ENCODE measurements at places on chromosomes 12 and 14.

- no peak for DNase-seq
Measured at GRCh38 chr12:42758806-42759205, 169.3 kb upstream of the PRICKLE1 start.

DNA sequence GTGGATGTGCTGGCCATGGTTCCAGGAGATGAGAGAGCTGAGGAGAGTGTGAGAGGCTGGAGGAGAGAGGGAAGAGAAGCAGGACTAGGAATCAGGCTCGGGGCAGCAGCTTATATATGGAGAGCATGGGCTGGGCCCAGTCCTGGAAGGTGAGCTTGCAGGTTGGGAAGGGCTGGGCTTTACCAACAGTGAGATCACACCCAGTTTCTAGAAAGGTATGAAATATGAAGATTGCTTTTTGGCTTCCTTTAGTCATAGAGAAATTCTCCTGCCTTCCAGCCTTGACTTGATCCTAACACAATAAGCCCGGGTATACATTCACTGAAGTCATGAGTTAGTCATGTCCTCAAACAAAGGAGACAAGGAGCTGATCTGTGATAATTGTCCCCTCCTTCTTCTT, at the start of gene KRT6A:
TSS of gene KRT6A (minus strand) at position 86 of the 400 bp plus-strand sequence. CDS start at position 17, 69 bp downstream.
- no peak for DNase-seq

- DNase-seq = no peak
Measured at GRCh38 chr12:132481345-132481744, 8.6 kb upstream of the FBRSL1 start.

DNA sequence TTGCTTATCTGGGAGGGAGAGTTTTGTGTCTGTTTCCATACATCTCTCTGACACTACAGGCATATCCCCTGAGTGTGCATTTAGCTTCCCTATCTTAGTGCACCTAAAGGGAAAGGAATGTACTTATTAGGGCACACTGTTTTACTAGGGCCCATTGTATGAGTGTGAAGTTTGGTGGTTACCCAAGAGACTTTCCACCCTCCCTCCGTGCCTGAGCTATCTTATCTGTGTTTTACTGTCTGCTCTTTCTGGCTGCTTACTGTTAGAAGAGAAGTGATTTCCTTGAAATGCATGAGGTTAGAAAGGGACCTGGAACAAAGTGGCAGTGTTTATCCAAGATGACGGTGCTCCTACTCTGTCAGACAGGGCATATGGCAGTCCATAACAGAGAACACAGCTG, 8.5 kb upstream of the SVOP start:
- DNase-seq = no peak

DNA sequence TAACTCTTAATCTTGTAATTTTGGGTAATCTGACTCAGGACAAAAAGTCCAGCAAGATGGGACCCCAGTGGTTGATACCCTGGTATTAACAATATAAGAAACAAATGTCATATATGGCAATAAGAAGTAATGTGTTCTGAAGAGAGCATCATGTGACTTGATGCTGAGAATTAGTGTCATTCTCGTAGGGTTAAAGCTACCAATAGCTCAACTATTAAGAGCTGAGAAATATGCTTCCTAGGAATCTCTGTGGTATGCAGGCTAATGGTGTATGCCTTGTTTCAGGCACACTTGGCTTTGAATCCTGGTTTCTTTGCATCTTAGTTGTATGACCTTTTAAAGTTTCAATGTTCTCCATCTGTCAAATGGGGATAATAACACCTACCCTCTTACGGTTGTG, 9.1 kb downstream of the MYRFL start:
- DNase-seq = no peak

GRCh38 chr12:10750385-10750727, 27.2 kb upstream of the YBX3 start:
- no peak for DNase-seq

- DNase-seq = no peak
Measured at GRCh38 chr14:104148433-104149277, 10.3 kb downstream of the KIF26A start.

GRCh38 chr12:6953442-6954315, 2.5 kb downstream of the PTPN6 start:
- no peak for DNase-seq
